ENCODE measurements at places on chromosomes 1 and 21.

GRCh38 chr1:51342591-51343206 is 12.3 kb upstream of the TTC39A start:
- no peak for DNase-seq

GRCh38 chr1:109822749-109823542 is 59.2 kb upstream of the EPS8L3 start:
- no peak for DNase-seq

DNA sequence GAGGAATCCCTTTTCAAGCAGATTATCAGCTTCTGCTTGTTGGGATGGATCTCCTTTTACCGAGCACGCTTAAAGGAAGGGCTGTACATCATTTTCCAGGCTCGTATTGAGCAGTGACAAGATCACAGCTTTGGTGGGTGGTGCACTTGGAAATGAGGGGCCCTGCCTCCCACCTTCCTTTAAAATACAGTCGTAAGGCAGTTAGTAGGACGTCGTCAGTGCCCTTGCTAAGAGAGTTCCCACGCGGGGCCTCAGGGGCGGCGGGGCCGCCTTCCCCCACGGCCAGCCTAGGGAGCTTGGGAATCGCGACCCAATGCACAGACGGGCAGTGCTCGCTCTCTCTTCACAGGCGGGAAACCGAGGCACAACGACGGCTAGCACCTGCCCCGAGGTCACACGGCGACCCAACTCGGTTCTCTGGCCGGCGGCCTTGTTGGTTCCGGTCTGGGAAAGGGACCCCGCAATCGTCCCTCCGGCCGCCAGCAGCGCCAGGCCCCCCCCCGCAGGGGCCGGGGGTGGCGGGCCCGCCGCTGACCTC is 58.6 kb downstream of the H3-3A start:
- DNase-seq = no peak

DNA sequence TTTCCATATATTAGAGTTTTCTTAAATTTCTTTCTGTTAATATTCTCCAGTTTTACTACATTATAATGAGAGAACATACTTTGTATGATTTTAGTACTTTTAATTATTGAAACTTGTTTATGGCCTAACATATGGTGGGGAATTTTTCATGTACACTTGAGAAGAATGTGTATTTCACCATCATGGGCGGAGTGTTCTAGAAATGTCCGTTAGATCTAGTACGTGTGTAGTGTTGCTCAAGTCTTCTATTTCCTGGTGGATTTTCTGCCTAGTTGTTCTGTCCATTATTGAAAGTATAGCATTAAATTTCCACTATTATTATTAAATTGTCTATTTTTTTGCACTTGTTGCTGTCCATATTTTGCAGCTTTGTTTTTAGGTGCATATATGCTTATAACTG is 64.0 kb upstream of the RGS21 start:
- DNase-seq = no peak

DNA sequence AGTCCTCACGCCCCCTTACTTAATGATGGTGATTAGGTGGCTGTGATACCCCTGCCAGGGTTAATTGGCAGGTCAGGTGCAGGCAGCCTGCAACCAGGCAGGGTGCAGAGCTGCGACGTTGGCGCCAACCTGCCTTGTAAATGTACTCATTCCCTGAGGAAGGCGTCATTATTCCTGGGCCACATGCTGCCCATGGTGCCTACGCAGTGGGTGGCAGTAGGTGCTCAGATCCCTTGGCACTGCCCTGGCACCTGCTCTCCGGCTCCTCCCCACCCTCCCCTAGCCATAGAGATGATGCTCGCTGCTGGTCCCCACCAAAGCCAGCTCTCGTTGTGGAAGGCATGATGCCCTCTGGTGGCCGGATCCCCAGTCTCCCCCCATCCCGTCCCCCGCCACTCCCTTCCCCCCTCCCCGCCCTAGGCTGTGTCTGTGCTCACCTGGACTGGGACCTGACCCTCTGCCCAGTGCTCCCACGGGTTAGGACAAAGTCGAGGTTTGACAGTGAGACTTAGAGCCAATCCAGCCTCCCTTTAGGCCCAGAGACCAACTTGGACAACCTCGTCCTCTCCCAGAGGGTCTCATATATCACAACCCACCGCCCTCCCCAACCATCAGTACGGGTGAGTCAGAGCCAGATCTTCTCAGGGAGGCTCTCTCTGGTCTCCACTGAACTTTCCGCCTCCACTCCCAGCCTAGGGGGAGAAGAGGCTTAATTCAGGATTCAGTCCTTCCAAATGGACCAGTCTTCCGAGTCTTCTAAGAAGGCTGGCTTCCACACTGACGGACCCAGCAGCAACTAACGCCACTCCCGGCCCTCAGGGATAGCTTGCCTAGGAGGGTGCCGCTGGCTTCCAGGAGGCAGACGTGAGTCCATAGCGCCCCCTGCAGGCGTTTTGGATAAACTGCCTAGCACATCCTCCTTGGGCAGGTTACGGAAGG is 5.7 kb downstream of the KRTCAP2 start:
- DNase-seq = peak; percentile 88

DNA sequence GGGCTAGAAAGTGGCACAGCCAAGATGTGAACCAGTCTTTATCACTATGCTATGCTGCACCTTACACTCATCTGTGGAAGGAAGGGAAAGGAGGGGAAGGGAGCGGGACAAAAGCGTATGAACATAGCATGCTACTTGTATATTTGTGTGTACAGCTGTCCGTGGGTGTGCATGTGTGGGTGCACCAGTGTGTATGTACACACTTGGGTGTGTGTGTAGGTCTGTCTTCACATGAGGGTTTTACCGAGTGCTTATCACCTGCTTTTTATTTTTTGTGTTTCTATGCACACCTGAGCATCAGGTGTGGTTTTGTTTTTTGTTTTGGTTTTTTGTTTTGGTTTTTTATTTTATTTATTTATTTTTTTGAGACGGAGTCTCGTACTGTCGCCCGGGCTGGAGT is 255.7 kb downstream of the RRAGC start:
- DNase-seq = no peak

GRCh38 chr1:118149799-118150198 is 35.2 kb downstream of the SPAG17 start:
- DNase-seq = no peak

DNA sequence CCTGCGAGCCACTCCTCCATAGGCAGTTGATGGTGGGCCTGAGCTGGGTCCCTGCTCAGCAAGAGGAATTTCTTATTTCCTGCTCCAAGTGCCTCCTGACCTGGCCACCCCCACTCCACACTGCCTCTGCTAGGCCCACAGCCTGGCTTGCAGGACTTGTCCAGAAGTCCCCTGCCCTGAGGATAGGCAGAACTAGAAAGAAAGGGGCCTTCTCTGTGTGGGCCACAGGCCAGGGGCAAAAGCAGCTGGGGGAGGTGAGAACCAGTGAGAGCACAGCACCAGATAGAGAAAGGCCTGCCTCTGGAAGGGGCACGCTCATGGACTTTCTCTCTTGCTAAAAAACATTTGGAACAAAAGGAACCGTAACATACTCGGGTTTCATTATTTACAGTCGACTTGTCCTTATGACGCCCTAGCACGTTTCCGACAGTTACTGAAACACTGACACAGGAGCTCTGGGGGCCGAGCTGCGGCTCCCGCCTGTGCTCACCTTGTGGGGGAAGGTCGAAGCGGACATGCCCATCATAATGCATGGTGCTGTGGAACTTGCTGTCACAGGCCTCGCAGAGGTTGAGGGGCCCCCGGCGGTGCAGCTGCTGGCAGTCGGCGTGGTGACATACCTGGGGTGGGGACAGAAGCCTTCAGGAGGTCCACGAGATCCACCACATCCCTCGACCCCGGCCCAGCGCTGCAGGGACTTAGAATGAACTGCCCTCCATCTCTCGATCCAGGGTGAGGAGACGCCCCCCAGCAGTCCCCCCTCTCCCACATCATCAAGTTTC is 11.3 kb upstream of the TNFRSF25 start:
- no peak for DNase-seq

DNA sequence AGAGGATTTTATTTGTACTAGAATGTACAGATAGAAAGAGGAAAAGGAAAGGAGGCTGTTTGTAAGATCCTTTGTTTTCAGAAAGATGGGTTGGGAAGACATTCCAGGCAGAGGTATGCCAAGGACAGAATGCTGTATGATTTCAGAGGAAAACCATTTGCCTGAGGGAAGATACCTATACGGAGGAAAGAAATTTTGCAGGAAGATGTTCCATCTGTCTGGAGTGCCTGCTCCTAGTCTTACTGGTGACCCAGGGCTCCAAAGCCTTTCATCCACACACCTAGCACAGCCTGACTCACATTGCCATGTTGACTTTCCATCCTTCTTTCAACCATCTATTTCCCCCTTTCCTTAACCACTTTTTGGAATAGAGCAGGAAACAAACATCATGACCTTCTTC is 18.2 kb downstream of the SAMD13 start:
- DNase-seq = no peak

DNA sequence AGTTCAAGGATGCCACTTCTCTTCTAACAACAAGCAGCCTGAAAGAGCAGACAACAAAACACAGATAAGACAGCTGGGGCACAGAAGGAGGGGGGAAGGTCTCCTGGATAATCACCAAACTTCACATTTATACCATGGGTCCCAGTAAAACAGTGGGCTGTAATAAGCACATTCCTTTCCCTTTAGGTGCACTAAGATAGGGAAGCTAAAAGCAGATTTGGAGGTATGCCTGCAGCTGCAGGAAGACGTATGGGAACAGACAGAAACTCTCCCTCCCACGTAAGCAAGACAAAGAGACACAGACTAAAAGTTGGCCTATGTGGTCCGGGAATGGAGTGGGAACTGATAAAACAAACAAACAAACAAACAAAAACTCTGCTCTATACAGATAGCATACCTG is 612.1 kb downstream of the MRPL39 start:
- no peak for DNase-seq

All from activated CD4-positive, alpha-beta T cell treated with anti-CD3 and anti-CD28 coated beads, Interleukin-2, amount 50 U/mL, for 1 hour (primary cell).